ENCODE measurements at places on chromosomes 2 and 18.

- no peak for DNase-seq
Observed at GRCh38 chr2:86201671-86202335, 2.5 kb downstream of the MRPL35 start.

DNA sequence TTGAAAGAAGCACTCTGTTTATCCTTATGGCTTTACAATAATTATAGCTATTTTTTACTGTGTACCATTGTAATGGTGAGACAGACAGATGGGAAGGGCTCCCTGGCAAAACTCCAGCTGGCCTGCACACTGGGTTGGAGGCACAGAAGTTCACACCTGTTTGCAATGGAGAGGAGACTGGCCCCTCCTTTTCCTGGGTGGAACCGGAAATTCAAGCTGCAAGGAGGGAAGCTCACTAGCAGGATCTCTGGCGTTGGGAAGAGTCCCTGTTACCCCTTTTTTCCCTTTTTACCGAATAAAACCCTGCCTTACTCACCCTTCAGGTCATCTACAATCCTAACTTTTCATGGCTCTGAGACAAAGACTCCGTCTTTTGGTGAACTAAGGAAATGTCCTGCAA lies 100.3 kb upstream of the TFPI start:
- no peak for DNase-seq

DNA sequence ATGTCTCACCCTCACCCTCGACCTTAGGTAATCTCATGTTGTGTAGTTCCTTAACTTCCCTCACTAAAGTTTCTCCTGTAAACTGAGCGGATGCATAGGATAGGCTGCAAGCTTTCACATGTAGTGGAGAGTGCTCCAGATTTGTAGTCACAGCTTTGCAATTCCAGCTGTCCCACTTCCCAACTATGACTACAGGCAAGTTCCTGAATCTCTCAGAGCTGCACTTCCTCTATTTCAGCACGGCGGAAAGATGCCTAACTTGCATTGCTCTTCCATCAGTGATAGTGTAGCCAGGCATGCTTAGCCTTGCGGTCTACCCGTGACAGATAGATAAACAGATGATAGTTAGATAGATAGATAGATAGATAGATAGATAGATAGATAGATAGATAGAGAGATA lies 183.1 kb upstream of the CCDC68 start:
- DNase-seq = no peak

DNA sequence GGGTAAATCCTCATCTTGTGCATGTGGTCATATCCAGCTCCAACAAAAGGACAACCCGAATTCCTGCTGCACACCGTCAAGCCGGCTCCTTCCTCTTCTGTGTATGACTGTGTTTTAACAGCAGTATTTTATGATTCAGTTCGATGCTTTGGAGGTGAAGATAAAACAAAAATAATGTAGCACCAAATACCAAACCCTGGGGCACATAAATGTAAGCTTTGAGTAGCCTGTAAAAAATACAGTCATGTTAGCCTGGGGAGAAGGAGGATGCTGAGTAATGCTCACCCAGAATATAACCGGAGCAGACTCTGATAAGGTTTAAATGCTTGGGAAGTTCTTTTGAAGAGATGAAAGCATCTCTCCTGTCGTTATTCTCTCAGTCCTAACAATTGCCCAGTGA lies 225.0 kb downstream of the SUCLG1 start:
- DNase-seq = no peak

DNA sequence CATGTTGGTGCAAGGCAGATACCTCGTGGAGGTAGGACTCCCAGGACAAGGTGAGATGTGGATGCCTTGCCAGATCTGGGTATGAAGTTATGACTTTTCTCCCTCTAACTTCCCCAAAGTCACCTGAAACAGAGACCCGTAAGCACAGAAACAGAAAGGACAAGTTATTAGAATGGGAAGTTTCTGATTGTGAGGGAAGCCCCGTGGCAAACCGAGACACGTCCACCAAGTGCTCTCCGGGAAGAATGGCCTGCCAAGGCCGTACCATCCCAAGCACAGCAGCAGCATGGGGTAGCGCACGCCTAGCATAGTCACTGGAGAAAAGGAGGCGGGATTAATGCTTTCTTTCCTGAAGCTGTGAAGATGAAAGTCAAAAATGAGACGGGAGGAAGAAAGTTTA lies 110.6 kb downstream of the ZNF532 start:
- no peak for DNase-seq

- peak; percentile 97 for DNase-seq
Observed at GRCh38 chr18:8948471-8949149, 153.9 kb upstream of the NDUFV2 start.

GRCh38 chr2:104687147-104687546 lies 166.8 kb upstream of the POU3F3 start:
- no peak for DNase-seq

DNA sequence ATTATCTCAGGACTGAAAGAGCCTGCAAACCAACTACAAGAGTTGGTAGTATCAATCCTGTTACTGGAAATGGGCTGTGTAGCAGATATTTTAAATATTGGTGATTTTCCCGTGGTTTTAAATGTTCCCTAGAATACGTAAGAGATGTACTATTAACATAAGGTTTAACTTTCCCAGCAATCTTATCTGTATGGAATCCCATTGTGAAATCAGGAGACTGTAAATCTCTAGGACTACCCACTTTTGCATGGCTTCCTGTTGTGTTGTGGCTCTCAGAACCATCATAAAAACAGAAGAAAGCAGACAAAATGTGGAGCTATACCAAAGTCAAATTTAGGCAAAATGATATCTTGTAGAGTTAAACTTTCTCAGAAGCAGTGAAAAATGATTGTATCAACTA lies 641.5 kb upstream of the SETBP1 start:
- no peak for DNase-seq

- no peak for DNase-seq
Observed at GRCh38 chr2:198143156-198143555, 338.8 kb downstream of the PLCL1 start.

GRCh38 chr2:238525990-238526389 lies 99.3 kb downstream of the ASB1 start:
- DNase-seq = no peak

GRCh38 chr2:60318544-60318943 lies 234.9 kb downstream of the BCL11A start:
- no peak for DNase-seq

DNA sequence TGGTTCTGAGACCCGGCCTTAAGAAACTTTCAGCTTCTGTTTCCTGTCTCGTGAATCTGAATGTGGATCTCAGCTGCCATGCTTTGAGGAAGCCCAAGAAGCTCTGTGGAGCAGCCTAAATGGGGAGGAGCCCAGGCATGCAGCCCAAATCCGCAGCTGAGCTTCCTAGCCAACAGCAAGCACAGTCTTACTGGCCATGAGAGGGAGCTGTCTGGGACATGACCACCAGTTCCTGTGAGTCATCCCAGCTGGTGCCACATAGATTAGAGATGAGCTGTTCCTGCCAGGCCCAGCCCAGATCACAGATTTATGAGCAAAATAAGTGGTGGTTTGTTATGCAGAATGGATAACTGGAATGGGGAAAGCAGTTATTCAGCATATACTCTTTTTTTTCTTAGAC lies 224.4 kb upstream of the APCDD1 start:
- DNase-seq = peak; percentile 79

DNA sequence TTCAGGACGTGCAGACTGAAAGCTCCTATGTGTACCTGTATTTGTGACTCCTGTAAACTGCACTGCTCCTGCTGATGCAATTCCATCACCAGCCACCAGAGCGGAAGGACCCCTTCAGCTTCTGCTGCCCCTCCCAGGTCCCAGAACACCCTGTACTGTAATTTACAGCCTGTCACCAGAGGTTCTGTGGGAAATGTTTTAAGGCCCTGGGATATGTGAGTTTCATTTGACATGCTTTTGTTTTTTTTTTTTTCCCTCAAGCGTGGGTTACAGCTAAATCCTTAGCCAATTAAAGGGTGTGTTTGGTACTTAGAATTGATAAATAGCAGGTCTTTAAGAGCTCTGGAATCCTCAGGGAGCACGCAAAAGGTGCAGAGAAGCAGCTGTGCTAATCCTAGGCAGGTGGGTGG lies 79.4 kb downstream of the KCTD1 start:
- DNase-seq = no peak

- DNase-seq = no peak
Observed at GRCh38 chr2:171485116-171485515, 37.2 kb upstream of the CYBRD1 start.

GRCh38 chr2:13522917-13523821 lies 806.4 kb downstream of the TRIB2 start:
- no peak for DNase-seq

GRCh38 chr2:42025151-42025582 lies 22.7 kb upstream of the PKDCC start:
- no peak for DNase-seq

- DNase-seq = no peak
Observed at GRCh38 chr2:27070653-27071276, 689 bp downstream of the OST4 start.

- no peak for DNase-seq
Observed at GRCh38 chr18:8046441-8046840, 479.3 kb downstream of the PTPRM start.

- DNase-seq = no peak
Observed at GRCh38 chr18:49486606-49486952, 455 bp downstream of the C18orf32 start.

GRCh38 chr2:16861530-16861929 lies 195.9 kb upstream of the CYRIA start:
- no peak for DNase-seq

DNA sequence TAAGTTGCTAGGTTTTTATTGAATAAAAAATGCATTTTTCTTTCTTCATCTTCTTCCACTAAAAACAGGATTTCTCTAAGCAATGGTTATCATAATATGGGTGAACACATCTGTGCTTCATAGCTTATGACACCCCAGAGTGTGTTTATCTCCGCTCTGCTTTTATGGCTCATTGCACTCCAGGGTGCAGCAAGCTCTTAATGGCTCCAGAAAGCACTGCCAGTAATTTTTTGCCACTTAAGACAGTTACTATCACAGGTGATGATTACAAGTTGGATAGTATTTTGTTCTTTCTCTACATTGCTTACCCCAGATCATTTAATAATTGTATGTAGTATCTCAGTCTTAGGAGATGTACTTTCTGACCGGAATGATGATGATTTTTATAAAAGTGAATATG lies 239.3 kb upstream of the CDH20 start:
- DNase-seq = no peak
